ENCODE measurements at places on chromosomes 5 and 9. TPM values are rescaled to one million over a fixed set of nuclear protein-coding genes. Genes with fewer than 3 reads are reported as not detected.

UBE2QL1 gene
- 5.6 TPM for total RNA-seq

DNA sequence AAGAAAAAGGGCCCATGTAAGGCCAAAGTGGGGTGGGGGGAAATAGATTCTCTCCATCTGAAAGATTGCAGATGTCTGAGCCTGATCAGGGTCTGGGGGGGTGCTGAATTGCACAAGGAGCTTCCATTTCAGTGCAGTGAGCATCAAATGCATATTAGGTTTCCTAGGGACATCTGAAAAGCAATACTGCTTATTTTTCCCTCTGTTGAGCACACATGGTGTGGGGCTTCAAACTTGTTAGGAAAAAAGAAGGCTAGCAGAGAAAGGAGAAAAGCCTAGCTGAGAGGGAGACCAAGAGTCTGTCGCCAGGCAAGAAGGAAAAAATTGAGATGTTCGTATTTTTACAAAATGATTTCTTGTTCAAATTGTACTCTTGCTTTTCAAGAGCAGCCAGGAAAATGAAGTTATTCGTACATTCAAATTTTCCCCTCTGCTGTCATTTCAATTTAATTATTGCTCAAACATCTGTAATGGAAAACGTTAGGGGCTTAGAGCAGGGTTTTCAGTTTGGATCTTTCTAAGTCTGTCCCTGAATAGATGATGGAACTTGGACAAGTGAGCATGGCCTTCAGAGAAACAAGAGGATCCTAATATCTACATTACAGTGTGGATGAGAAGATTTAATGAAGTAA is 191.9 kb upstream of the GAS1 start:
- H3K4me3 ChIP-seq = no peak overlapping the region
- H3K27me3 ChIP-seq = peaks cover 37% of the 10 kb centered on the region
- no peaks in the 10 kb centered on the region for H3K36me3 ChIP-seq
- H3K27ac ChIP-seq = no peak overlapping the region
- peaks cover 29% of the 10 kb centered on the region for H3K4me1 ChIP-seq

GRCh38 chr5:172224996-172225395 is 31.0 kb downstream of the EFCAB9 start:
- H3K27me3 ChIP-seq = no peaks in the 10 kb centered on the region
- no peak overlapping the region for H3K4me3 ChIP-seq
- H3K36me3 ChIP-seq = peaks cover 51% of the 10 kb centered on the region

GRCh38 chr9:136703276-136703860 is 9.0 kb upstream of the DIPK1B start:
- peaks cover 5% of the 10 kb centered on the region for H3K4me1 ChIP-seq
- H3K4me3 ChIP-seq = no peak overlapping the region
- no peak overlapping the region for H3K27ac ChIP-seq
- no peaks in the 10 kb centered on the region for H3K36me3 ChIP-seq
- H3K27me3 ChIP-seq = no peaks in the 10 kb centered on the region
- no peak for DNase-seq

DNA sequence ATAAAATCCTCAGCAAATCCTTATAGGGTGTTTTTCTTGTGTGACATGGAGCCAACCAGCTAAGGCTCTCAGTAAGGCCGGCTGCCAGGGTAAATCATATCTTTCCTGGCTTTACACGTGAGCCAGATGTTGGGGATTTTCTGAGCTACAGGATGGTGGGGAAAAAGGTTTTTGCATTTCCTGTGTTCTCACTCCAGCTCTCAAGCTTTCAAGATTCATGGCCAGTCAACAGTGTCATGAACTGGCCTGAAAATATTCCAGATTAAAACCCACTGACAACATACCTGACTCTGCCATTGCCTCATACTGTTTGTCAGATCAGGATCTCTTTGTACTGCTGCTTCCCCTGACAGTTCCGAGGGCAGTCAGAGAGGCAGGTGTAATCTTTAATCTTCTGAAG is 306.9 kb downstream of the GLIS3 start:
- H3K4me1 ChIP-seq = peaks cover 8% of the 10 kb centered on the region
- H3K27me3 ChIP-seq = peaks cover 5% of the 10 kb centered on the region
- H3K4me3 ChIP-seq = no peak overlapping the region
- DNase-seq = no peak
- peaks cover 4% of the 10 kb centered on the region for H3K36me3 ChIP-seq
- H3K27ac ChIP-seq = no peak overlapping the region

DNA sequence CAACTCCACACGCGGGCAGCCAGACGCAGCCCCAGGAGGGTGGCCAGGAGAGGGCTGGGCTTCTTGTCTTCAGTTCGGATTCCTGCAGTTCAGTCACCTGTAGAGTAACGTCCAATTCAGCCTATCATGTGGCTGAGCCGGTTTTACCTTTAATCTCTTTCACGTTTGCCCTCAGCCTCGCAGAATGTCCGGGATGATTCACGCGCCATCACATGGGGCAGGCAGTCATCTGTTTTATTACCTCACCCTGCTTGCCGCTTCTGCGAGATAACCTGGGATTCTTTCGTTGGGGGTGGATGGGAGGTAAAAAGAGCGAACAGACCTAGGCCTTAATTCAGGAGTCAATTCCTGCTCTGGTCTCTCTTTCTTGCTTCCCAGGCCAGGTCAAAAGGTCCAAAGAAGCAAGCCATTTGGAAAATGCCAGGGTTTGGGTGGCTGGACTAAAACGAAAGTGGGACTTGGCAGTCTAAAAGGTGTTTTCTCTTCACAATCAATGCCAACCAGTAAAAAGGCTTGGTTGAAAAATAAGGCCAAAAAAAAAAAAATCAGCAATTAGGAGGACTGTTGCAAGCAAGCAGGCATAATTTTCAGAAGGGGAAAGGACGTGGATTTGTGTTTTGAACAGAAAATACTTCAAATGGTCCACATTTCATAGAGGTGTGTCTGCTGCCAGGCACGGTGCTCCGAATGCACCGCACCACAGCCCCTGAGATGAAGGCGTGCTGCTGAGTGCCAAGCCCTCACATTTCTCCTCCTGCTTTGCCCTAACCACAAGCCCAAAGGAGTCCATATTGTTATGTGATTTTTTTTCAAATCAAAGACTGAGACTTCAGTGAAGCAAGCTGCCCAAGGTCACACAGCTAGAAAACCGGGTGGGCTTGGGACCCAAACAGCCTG is 2.8 kb upstream of the WWC1 start:
- DNase-seq = no peak
- H3K4me1 ChIP-seq = peaks cover 37% of the 10 kb centered on the region
- H3K36me3 ChIP-seq = no peaks in the 10 kb centered on the region
- H3K27ac ChIP-seq = peak overlapping the region; percentile 96
- H3K4me3 ChIP-seq = peak overlapping the region; percentile 80

DNA sequence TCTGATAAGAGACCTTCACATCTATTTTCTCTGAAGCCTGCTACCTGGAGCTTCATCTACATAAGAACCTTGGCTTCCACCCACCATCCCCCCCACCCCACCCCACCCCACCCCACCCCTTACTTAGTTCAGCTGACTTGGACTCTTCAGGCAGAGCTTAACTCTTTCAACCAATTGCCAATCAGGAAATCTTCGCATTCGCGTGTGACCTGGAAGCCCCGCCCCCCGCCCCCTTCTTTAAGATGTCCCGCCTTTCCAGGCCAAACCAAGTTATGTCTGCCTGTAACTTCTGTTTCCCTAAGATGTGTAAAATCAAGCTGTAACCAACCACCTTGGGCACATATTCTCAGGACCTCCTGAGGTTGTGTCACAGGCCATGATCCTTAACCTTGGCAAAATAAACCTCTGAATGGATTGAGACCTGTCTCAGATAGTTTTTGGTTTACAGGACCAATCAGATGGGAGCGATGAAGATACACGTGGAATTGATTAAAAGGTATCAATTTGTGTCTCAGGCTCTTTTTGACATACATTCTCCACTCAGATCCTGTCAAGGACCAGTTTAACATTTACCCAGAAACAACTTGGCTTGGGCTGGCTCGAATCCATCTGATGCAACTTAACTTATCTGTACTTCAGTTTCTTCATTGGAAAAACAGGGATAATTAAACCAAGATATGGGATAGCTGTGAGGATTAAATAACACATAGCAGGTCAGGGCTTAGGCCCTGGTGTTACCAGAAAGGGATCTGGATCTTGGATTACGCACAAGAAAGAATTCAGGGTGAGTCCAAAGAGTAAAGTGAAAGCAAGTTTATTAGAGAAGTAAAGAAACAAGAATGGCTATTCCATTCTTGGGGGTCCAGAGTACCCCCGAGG is 43.6 kb downstream of the GALNT12 start:
- no peaks in the 10 kb centered on the region for H3K36me3 ChIP-seq
- peaks cover 17% of the 10 kb centered on the region for H3K4me1 ChIP-seq
- H3K27ac ChIP-seq = no peak overlapping the region
- H3K4me3 ChIP-seq = no peak overlapping the region
- DNase-seq = no peak

ACTBL2 gene
- not detected for total RNA-seq

DNA sequence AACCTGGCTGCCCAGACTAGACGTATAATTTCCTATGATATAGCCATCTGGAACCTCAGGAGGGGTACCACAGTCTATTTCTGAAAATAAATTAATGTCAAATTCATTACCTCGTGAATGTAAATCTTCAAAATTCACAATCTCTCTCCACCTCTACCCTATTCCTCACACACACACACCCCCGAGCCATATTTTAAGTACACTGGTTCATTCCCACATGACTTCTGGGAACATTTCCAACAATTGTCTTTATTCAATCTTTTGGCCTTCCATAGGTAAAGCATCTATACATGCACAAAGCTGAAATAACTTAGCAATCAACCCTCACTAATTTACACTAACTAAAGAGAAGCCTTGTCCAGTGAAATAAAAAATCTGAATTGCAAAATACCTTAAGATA is 32.7 kb downstream of the SUSD1 start:
- no peak overlapping the region for H3K4me3 ChIP-seq
- no peaks in the 10 kb centered on the region for H3K27me3 ChIP-seq
- peaks cover 14% of the 10 kb centered on the region for H3K36me3 ChIP-seq

DNA sequence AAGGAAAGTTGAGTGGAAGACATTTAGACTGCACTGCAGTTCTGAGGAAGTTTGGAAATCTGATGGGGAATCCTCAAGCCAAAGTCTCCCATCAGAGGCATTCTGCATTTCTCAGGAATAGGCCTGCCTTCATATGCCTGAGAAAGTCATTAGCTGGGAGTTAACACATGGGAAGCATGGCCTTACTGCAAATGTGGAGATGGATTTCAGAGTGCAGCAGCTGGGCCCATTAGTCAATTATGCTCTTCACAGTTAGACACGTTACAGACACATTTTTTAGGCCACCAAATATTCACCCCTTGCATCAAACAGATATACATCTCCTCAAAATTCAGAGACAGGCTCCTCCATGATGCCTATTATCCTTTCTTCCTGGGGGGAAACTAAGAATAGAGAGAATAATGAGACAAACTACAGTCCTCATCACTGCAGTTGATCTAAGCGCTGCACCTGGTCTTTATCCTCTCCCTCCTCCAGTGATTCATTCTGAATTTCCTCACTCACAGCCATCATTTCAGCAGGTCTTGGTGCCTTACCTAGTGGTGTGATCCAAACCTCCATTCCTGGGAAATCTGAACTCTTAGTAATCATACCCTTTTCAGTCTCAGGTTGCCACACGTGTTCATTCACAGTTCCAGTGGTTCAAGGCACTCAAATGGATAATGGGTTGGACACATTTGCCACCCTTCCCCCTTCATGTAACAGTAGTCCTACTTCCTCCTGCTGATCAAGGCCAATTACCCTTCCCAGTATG is 47.9 kb upstream of the PPP2CA start:
- no peak overlapping the region for H3K4me3 ChIP-seq
- H3K4me1 ChIP-seq = peaks cover 5% of the 10 kb centered on the region
- no peaks in the 10 kb centered on the region for H3K36me3 ChIP-seq
- DNase-seq = no peak

DNA sequence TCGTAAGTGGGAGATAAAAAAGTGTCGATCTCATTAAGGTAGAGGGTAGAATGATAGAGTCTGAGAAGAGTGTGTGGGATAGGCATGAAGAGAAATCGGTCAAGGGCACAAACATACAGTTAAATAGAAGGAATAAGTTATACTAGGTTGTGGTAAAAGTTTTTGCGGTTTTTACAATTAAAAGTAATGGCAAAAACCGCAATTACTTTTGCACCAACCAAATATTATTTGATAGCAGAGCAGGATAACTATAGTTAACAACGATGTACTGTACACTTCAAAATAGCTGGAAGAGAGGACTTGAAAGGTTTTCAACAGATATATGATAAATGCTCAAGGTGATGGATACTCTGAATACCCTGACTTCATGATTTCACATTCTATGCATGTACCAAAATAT is 135.8 kb upstream of the CDH12 start:
- H3K4me1 ChIP-seq = no peaks in the 10 kb centered on the region
- H3K4me3 ChIP-seq = no peak overlapping the region
- no peaks in the 10 kb centered on the region for H3K36me3 ChIP-seq
- no peak overlapping the region for H3K27ac ChIP-seq
- DNase-seq = no peak

DNA sequence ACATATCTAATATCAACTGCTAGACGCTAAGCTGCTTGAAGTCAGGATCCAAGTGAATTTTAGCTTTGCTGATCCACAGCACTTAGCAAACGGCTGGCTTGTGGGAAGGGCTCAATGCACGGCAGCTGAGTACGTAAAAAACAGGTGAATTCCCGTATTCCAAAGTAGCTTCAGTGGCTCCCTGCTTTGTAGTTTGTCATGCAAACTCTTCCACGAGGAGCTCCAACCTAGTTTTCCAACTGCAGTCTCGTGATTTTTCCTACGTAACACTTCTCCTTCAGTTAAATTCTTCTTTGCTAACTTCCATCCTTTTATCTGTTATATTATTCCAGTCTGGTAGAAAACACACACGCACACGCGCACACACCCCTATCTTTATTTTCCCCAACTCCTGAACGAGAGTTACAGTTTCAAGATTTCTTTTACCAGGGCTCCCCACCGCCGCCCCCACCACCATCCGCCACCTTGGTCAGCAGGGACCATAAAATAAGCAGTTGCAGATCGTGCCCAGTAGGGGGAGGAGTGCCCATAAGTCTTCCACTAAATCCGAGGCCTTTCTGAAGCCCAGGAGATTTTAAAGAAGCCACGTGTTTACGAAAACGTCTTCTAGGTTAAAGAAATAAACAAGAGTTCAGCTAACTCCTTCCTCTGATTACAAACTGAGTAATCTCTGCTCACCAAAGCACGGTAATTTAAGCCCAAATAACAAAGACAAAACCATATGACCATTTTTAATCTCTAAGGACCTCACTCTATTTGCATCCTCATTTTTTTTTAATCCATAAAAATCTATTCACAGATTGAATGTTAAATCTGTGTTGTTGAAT is 34.8 kb upstream of the TRIO start:
- H3K4me1 ChIP-seq = peaks cover 4% of the 10 kb centered on the region
- H3K4me3 ChIP-seq = peak overlapping the region; percentile 63
- DNase-seq = no peak

ECM2 gene
- total RNA-seq = 0.24 TPM

Data from type B pancreatic cell (in vitro differentiated cells).